ENCODE measurements at places on chromosomes 3 and 15.

GRCh38 chr3:193797566-193797965, 204.6 kb downstream of the OPA1 start:
- no peak for DNase-seq

DNA sequence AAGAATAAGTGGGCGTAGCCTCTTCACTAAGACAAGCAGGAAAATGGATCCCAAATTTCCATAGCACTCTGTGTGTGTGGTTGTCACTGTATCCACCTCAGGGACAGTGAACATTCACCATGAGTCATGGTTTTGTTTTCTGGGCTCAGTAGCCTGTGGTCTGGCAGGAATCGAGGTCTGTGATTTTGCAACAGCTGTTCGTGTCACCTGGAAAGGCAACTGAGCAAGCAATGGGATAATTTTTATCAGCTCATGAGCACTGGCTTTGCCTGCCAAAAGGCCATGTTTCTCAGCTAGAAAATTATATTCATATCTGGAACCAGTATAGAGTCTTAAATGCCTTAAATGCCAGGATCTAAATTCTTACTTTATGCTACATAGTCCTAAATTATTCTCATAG, 60.9 kb downstream of the STRIT1 start:
- no peak for DNase-seq

DNA sequence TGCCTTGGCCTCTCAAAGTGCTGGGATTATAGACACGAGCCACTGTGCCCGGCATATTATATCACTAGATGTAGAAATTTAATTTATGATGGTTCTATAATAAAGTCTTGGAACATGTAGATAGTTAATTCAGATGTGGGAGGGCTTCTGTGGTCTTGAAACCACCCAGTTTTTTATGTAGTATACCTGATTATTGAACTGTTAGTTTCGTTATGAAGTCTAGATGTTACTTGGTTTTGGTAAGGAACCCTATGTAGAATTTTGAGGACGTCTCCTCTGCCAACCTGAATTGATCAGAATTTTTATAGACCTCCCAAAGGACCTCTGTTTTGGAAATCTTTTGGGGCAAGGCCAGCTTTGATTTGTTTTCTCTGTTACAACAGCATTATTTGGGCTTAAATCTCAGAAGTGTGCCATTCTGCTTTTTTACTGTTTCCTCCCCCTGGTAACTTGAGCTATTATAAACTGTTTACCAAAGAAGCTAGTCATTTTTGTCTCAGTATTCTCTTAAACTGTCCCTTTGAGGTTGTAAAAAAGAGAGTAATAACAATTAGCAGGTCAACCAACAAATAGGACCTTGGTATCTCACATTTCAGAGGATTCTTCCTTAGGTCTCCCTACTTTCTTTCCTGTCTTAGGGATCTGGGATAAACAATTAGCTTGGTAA, 20.8 kb downstream of the AKAP13 start:
- DNase-seq, result no peak

DNA sequence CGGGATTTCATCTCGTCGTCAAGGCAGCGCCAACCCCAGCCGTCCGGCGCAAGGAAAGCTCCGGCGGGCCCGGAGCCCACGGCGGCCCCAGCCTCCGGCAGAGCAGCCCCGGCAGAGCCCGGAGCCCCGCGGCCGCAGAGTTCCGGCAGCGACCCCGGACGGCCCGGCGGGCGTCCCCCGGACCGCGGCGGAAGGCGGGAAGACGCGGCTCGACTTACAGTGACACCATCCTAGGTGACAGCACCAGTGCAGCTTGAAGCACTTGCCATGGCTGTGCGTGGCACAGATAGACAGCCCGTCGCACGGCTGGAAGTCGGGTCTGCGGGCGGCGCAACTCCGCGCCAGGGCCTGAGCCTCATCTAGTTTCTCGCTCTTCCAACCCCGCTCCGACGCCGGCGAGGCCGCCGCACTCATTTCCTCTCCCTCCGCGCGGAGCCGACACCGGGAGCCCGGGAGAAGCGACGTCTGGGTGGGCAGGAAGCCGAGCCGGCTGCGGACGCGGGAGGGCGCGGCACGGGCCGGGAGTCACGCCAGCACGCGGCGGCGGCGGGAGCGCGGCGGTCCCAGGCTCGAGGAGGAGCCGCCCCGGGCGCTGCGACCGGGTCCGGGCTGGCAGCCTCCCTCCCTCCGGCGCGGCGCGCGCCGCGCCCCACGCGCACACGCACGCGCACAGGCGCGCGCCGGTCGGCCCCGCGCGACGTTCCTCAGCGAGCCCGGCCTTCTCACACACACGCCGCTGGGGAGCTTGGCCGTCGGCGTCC, at the start of gene C3orf70:
TSS of gene C3orf70 (minus strand) at position 651 of the 761 bp plus-strand sequence. CDS start at position 414, 237 bp downstream.
- peak; percentile 62 for DNase-seq

DNA sequence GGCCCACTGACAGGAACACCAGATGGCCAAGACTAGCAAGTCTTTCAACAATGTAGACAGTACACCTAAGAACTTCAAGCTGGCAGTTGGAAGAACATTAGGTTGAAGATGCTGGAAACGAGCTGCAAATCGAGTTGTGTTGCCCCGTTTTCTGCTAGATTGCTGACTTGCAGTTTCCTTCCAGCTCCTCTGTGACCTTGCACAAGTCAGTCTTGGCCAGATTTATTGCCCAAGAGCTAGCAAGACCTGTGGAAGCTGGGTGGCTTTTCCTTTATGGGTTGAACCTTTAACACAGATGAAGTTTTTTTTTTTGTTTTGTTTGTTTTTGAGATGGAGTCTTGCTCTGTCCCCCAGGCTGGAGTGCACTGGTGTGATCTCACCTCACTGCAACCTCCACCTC, 2.9 kb upstream of the RBM6 start:
- peak; percentile 41 for DNase-seq

GRCh38 chr3:152615681-152616080, 219.2 kb upstream of the P2RY1 start:
- DNase-seq, result no peak

DNA sequence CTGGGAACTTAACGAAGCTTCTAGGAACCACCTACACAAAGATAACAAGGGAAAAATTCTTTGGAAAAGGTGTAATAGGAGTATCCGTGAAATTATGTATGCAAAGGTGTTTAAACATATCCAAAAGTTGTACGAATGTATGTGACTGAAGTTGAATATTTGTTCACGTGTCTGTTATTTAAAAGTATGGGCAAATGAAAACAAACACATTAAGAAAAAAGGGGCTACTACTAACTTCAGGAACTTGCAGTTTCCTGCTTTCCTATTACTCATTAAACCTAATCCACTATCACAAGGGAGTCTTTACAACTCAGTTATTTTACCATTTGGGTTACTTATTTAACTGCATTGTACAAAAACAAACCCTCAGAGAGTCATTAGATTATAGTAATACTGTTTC, 33.9 kb upstream of the GRAMD1C start:
- no peak for DNase-seq

DNA sequence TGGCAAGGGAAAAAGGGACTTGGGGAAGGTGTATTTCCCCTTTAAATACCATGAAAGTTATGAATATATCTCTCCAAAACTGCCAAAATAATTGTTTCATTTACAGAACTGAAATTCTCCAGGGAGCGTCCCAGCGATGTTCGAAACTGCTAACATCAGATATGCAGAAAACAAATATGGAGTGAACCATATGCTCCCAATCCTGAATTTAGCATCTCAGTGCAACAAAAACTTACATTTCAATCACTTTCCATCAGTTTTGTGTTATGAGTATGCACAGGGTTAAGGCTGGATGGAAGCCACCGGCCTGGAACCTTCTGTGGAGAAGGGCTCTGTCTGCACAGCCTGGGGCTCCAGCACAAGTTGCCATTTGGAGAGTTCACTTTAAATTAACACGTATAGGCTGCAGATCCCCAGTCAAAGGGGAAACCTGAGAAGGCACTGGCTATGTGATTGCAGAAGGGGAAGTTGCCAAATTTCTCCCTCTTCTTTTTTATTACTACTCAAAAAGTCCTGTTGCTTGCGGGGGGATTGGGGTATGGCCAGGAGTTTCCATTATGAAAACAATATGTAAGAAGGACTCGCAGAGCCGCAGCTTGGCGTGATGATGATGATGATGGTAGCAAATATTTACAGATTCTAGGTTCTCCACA, 56.9 kb upstream of the FOXP1 start:
- DNase-seq, result peak; percentile 52

GRCh38 chr3:67509471-67510075, 144.8 kb downstream of the SUCLG2 start:
- no peak for DNase-seq

GRCh38 chr3:47265008-47265407, 17.6 kb downstream of the KIF9 start:
- DNase-seq, result no peak
